AG10803 (cell line): ENCODE measurements at places on chromosomes 3 and 15.

DNA sequence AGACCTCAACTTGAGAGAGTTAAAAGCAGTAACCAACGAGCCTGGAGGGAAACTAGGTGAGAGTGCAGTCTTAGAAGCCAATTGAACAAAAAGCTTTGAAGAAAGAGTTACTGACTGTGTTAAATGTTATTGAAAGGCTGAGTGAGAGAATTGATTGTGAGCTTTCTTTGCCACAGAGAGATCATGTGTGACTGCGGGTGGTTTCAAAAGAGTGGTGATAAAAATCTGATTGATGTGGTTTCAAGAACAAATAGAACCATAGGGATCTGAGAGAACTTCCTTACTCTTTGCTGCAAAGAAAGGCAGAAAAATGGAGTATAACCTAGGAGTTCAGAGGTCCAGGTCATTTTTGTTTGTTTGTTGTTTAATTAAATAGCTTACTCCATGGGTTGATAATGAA lies 759.9 kb upstream of the ALCAM start:
- DNase-seq, result no peak

- DNase-seq, result peak; percentile 67
Measured at GRCh38 chr3:139127101-139127500, 82.4 kb upstream of the PRR23C start.

- DNase-seq, result no peak
Measured at GRCh38 chr15:52180196-52180835, 10.9 kb downstream of the GNB5 start.

DNA sequence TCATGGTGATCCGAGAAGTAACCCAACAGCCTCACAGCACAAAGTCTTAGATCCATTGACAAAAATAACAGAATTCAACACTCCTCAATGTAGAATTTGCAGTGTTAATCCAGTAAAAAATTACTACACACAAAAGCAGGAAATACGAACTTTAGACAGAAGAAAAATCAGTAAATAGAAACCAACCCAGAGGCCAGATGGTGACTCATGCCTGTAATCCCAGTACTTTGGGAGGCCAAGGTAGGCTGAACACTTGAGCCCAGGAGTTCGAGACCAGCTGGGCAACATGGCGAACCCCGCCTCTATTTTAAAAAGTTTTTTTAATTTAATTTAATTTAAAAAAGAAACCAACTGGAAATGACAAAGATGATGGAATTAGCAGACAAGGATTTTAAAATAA lies 36.1 kb downstream of the SELENOT start:
- no peak for DNase-seq
